ENCODE measurements at places on chromosomes 11 and 22. TPM values are rescaled to one million over a fixed set of nuclear protein-coding genes. Genes with fewer than 3 reads are reported as not detected.

- no peak for DNase-seq
Observed at GRCh38 chr11:15145151-15145550, 30.4 kb downstream of the INSC start.

DNA sequence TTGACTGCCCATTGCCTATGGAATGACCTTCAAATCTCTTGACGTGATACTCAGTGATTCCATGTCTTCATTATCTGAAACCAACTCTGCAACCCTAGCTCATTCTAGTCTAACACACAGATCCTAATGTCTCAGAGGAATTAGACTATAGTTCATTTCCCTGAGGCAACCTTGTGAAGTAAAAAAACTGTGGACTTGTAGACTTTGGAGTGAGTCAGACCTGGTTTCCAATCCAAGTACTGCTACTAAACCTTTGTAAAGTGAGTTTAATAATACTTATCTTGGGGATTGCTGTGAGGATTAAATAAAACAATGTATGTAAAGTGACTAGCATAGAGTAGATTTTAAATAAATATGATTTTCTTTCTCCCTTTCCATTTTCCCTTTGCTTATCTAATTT, 226.1 kb downstream of the BLID start:
- no peak for DNase-seq

Gene KCNJ1
- not detected for total RNA-seq

- DNase-seq = no peak
Observed at GRCh38 chr11:2580061-2580421, 119.8 kb downstream of the KCNQ1OT1 start.

All from naive thymus-derived CD8-positive, alpha-beta T cell (primary cell).